ENCODE measurements at places on chromosomes 2 and 18.

DNA sequence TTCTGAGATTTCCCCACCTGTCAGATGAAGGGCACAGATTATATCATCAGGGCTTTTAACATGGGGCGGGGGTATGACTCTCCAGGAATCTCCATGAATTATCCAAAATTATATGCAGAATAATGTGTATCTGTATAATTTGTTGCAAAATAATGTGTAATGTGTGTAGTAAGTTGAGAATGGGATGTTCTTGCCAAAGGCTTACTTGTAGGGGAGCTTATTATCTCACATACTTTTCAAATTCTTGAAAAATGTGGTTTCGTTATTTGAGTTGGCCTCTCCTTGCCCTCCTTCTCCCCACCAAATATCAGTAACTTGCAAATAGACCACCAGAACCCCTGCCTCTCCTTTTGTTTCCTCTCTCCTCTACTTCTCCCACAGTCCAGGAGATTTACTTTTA is 35.6 kb downstream of the UBR3 start:
- no peak for DNase-seq

- DNase-seq = no peak
Observed at GRCh38 chr2:126792993-126793392, 105.7 kb upstream of the TEX51 start.

- DNase-seq = no peak
Observed at GRCh38 chr18:48735080-48735676, 196.3 kb downstream of the CTIF start.

DNA sequence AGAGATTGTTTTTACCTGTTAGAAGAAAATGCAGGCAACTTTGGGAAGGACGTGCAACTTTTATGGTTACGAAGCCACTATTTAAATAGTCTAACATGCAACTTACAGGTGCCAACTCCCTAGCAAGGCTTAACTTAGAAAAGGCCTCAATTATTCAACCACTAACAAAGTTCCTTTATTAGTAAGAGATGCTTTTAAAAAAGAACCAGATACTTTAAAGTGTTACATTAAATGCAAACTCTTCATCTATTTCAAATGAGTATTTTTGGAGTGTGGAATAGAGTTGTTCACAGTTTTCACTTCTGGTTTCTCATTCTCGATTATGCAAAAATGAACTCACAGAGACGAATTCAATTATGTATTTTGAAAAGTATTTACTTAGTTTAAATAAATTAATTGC is 51.7 kb downstream of the PELI1 start:
- DNase-seq = no peak

DNA sequence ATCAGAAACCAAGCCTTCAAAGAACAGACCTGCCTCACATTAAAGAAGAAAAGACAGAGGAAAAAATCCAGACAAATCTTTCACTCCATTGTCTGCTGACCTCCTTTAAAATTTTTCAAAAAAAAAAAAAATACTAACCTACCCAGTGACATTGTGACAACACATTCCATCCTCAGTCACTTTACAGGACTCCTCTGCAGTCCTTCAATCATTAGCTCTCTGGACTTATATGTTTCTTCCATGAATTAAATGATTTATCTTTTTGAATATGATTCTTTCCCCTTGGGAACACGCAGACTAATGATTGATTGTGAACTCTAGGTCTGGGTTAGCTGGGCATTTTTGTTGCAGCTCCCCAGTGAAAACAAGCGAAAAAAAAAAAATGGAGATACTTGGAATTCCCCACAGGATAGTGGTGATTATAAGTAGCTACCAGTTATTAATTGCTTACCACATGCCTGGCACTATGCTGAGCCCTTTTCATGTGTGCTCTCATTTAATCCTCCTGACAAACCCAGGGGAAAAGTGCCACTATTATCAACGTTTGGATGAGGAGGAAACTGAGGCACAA is 261.3 kb upstream of the NCKAP5 start:
- DNase-seq = no peak

DNA sequence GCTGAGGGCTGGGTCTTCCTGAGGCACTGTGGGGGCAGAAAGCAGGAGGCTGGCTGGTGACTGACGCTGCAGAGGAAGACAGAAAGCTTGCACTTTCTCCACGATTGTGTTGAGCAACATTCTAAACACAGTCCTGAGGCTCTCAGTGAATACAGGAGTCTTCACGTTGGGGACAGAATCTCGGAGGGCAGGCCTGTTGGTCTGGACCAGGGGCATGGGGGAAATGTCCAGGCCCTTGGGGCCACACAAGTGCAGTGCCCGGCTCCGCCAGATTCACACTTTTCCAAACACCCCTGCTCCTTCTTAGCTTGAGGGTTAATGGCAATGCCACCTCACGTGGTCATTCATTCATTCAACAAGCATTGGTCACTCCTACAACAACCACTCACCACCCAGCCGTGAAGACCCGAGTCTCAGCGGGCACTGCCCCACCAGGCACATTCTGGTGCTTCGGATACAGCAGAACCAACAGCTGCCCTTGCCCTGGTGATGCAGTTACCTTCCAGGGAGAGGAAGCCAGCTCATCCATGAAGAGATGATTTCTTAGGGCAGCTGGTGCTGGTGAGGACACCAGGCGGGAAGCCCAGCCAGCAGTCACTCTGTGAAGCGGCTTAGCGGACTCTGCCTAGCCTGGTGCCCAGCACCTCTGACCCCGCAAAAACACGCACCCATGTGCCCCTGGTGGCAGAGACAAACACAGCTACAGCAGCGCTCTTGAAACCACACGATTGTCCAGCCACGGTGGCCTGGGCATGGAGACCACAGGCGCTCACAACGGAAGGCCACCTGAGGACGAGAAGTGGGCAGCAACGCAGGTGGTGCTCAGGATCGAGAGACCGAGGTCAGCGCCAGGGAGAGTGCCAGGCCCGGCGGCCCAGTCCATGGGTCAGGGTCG is 10.9 kb upstream of the GPC1 start:
- DNase-seq = no peak

- DNase-seq = no peak
Observed at GRCh38 chr2:103293067-103293741, 531.4 kb downstream of the TMEM182 start.

- no peak for DNase-seq
Observed at GRCh38 chr2:225006730-225007129, 35.5 kb downstream of the DOCK10 start.

DNA sequence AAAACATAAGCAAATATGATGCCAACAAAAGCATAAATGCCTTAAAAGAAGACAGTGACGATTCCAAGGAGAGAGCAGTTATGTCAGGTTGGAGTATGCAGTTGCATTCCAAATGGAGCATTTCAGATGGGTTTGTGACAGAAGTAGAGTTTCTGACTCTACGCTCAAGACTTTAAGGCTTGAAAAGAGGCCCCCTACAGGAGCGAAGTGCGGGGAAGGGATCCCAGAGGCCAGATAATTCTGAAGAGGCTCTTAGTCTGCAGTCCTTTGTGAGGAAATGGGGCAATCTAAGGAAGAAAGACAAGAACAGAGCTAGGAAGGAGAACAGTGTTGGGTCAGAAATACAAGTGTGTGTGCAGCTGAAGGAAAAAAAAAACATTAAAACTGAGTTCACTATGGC is 95.5 kb downstream of the ZNF521 start:
- DNase-seq = no peak

DNA sequence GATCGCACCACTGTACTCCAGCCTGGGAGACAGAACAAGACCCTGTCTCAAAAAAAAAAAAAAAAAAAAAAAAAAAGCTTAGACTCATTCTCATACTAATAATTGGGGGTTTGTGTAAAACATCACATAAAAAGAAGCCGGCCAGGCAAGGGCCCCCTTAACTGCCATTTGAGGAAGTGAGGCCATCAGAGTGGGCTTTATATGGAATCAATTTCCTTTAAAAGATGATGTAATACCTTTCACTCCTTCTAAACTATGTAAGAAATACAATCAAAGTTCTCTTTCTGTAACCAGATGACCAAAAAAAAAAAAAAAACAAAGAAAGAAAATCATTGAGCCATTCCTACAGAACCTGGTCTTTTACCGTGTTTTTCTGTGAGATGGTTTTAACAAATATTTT is 13.1 kb upstream of the GPR55 start:
- DNase-seq = no peak

- no peak for DNase-seq
Observed at GRCh38 chr2:135475128-135475527, 55.9 kb downstream of the ZRANB3 start.

- DNase-seq = no peak
Observed at GRCh38 chr18:59657012-59657411, 40.2 kb downstream of the CCBE1 start.

DNA sequence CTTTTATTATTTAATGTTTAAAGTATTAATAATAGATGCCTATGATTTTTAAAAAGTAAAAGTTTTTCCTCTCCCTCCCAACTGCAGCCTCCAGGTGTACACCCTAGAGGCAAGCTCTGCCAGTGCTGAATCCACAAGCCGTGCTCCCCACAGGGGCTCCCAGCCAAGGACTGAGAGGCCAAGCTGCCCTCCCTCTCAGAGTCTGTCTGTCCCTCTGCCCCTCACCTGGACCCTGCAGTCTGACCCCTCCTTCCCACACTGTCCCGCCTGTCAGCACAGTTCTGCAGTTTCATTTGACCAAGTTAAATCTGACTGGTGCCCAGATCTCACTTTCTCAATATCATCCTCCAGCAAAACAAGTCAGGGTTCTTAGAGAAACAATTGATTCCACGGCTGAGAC is 14.8 kb upstream of the PROC start:
- no peak for DNase-seq

- no peak for DNase-seq
Observed at GRCh38 chr2:172993139-172993538, 82.5 kb upstream of the MAP3K20 start.

- DNase-seq = no peak
Observed at GRCh38 chr2:157172866-157173578, 84.5 kb upstream of the GALNT5 start.

GRCh38 chr18:9091066-9091476 is 11.4 kb upstream of the NDUFV2 start:
- no peak for DNase-seq

DNA sequence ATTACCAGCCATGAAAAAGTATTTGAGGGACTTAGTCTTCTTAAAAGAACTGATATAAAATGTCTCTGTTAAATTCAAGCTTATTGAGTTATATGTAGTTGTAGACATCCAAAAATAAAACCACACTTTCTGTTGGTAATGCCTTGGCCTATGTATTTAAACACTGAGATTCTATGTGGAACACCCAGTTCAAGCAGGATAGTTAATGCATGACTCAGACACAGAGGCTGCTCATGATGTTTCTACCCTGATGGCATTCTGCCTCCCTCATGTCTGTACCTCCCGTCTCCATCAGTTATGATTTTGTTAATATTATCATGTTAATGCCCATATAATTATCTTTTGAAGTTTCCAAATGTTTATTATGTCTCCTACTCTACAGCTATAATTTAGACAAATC is 164.5 kb downstream of the XIRP2 start:
- no peak for DNase-seq

DNA sequence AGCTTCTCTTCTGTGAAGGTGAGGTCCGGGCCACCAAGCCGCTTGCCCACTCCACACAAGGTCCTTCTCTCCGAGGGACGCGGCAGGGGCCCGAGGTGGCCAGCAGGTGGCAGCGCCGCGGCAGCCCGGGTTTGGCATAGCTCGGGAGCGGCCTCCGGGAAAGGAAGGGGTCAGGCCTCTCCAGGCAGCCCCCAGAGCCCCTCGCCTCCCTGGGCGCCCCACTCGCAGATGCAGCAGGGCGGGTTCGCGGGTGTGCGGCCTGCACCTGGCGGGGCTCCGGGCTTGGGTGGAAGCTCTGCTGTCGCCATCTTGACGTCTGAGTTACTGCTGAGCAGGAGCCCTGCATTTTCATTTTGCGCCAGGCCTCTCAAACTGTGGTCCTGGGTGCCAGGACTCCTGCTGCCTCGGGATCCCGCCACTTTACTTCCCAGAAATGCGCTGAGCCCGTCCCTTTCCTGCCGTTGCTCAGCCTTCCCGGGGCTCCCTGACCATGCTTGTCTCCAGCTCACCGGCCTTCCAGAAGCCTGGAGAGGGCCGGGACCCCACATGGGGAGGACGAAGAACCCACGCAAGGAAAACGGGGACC is 18.6 kb upstream of the NCL start:
- no peak for DNase-seq

- DNase-seq = no peak
Observed at GRCh38 chr18:48572402-48573126, 33.7 kb downstream of the CTIF start.

DNA sequence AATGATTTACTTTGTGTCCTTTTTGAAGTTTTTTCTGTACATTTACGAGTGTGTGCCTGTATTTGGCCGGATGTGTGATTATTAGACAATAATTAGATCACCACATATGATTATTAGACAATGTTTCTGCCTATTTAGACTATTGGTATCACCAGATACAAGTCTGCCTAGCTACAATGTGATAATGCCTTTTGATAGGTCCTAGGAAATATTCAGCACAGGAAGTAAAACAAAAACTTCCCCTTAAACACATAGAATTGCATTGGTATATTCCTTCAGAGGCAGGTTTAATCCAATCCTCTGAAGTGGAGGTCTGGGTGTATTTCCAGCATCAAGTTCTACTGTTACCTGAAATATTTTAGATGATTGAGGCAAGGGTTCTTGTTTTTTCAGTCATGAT is 275.1 kb downstream of the TGIF1 start:
- DNase-seq = no peak

GRCh38 chr2:212477571-212477970 is 61.0 kb downstream of the ERBB4 start:
- no peak for DNase-seq

DNA sequence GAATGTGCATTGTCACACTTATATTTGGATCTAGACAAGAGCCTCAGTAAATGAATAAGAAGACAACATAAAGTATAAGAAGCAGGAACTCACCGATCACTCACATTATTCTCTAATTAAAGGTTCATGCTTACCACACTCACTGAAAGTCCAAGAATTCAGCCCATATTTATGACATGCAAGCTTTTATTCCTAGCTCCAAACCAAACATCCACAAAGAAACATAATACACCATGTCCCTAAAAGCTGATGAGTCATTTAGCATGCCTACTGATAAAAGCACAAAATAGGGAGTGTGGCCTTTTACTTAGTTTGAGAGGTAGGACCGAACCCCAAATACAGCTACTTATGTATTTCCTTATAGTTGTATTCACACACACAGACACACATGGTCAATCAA is 1094.6 kb upstream of the CDH2 start:
- DNase-seq = no peak

DNA sequence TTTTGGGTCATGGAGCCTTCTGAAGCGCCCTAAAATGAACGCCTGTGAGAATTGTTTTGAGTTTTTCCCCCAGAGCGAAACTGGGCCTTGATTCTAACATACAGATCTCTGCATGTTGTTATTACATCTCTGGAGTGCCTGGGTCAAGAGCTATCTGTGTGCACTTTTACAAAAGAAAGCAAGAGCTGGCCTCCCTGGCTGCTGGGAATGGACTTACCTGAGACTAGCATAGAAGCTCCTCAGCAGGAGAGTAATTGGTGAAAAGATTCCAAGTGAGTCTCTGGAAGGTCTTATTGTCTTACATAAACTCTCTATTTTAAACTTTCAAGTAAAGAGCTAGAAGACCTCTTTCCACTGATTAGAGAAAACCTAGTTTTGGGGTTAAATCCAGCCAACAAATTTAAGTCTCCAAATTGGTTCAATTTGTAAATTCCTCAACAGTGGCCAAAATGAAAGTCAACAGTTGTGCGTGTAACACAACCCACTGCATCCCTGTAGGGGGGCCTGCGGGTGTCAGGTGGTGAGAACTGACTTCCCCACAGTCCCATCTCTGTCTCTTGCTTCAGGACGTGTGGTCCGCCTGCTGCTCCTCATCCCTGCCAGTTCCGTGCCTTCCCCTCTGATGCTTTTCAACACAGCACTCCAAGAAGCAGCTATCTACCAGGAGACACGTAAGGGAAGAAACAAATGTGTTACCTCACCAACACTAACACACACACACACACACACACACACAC is 206.1 kb downstream of the SH3BP4 start:
- no peak for DNase-seq

Data from epithelial cell of proximal tubule (primary cell).